ENCODE measurements at places on chromosomes 16 and 17.

DNA sequence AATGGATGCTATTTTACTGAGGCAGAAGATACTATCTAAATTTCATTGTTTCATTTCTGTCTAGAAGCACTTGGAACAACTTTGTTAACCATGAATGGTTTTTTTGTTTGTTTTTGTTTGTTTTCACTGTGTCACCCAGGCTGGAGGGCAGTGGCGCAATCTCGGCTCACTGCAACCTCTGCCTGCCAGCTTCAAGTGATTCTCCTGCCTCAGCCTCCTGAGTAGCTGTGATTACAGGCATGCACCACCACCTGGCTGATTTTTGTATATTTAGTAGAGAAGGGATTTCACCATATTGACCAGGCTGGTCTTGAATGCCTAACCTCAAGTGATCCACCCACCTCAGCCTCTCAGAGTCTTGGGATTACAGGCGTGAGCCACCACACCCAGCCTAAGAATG lies 40.5 kb downstream of the ABHD15 start:
- no peak for DNase-seq

GRCh38 chr16:65409510-65409909 lies 287.6 kb upstream of the CDH11 start:
- no peak for DNase-seq

DNA sequence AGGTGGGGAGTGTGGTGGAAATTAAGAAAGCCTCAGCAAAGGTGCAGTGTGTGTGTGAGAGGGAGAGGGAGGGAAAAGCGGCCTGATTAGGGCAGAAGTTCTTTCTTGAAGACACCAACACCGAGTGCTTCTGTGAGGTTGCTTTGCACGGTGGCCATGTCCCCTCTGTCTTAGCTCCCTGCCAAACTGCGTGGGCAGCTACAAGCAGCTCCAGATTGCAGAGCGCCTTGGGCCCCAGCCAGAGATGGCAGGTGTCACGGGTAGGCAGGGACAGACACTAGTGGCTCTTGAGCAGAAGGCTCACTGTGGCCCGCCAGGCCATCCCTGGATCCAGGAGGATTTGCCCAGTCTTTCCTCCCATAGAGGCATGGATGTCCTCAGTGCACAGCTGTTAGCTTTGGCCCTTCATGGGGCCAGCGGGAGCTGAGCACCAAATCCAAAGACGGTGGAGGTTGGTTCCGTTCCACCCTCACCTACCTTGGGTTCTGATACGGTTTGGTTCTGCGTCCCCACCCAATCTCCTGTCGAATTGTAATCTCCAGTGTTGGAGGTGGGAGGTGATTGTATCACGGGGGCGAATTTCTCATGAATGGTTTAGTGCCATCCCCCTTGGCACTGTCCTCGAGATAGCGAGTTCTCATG lies 21.4 kb downstream of the KIAA0513 start:
- no peak for DNase-seq

DNA sequence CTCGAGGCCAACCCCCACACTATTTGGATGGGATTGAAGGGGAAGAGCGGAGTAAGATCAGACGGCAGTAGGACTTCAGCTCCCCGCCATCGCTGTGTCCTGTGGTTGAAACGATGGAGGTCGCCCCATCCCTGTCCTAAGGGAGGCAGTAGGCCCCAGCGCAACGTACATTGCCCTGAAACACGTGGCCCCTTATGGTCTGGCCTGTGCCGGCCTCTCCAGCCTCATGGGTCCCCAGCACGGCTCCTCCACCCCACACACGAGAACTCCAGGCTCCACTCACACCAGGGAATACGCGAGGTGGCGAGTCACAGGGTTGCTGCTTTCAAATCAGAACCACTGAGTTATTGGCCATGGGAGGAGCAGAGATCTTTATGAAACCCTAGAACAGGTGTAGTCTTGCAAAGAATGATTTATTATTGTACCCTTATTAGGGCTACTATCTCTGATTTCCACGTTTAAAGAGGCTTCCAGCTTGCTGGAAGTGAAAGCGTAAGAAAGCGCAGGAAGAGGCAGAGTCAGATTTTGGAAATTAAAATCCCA lies 669 bp upstream of the DCTPP1 start:
- DNase-seq = no peak

GRCh38 chr17:73595479-73595878 lies 48.8 kb downstream of the SDK2 start:
- DNase-seq = no peak

- no peak for DNase-seq
These were observed 9.9 kb downstream of the NXPH3 start for GRCh38 chr17:49585422-49586027.

DNA sequence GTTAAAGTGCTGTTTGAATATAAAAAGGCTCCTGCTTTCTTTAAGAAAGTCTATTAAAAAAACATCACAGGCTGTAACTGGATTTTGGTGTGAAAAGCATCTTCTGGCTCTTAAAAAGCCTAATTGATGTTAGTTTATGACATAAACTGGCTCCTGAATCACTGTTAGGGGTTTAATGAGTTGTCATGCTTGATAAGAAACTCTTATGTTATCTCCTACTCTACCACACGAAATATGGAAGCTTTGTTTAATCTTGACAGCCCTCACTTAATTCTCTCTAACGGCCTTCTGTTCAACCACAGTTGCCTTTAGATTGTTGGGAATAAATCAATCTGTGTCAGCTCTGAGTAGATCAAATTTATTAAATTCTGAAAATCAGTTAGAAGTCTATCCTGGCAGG lies 51.5 kb downstream of the CPPED1 start:
- DNase-seq = no peak
